ENCODE measurements at places on chromosomes 5 and 9. TPM values are rescaled to one million over a fixed set of nuclear protein-coding genes. Genes with fewer than 3 reads are reported as not detected.
A peak's percentile ranks its signal among the peaks of the same experiment; 100 is the strongest.

EHMT1 gene
- total RNA-seq = 157 TPM

FAM163B gene
- not detected for total RNA-seq

GRCh38 chr5:68771221-68771620, 322.6 kb upstream of the SLC30A5 start:
- no peak for DNase-seq

GRCh38 chr5:137619191-137619870, 116.6 kb downstream of the KLHL3 start:
- DNase-seq = peak; percentile 42

All from MG63 (cell line).